ENCODE measurements at places on chromosomes 1 and 21. TPM values are rescaled to one million over a fixed set of nuclear protein-coding genes. Genes with fewer than 3 reads are reported as not detected.

- no peak overlapping the region for H3K4me3 ChIP-seq
- no peaks in the 10 kb centered on the region for H3K27me3 ChIP-seq
- no peak overlapping the region for H3K27ac ChIP-seq
- no peaks in the 10 kb centered on the region for H3K4me1 ChIP-seq
- H3K36me3 ChIP-seq = no peaks in the 10 kb centered on the region
Measured at GRCh38 chr1:59417406-59417805, 120.5 kb downstream of the FGGY start.

DNA sequence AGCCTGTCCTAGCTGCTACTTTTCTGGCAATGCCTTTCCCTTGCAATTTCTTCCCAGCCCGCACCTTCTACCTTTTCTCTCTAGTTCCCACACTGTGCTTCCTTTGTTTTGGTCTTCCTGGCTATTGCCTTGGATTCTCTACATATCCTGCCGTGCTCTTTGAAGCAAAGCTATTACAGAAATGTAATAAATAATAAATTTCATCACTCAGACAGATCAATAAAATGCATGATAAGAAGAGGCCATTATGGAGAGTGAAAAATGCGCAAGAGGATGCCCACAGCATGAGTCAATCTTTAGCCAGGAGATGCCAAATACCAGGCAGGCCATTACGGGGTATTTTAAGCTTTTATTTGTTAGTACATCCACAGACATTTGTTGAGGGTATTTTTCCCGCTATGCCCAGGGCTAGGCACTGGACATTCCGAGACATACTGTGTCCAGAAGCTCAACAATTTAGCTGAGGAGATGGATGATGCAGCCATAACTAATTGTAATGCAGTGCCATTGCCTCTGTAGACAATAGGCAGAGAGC is 163.6 kb downstream of the ST6GALNAC3 start:
- H3K27me3 ChIP-seq = no peaks in the 10 kb centered on the region
- peaks cover 12% of the 10 kb centered on the region for H3K4me1 ChIP-seq
- peak overlapping the region; percentile 77 for H3K27ac ChIP-seq
- DNase-seq = no peak

DNA sequence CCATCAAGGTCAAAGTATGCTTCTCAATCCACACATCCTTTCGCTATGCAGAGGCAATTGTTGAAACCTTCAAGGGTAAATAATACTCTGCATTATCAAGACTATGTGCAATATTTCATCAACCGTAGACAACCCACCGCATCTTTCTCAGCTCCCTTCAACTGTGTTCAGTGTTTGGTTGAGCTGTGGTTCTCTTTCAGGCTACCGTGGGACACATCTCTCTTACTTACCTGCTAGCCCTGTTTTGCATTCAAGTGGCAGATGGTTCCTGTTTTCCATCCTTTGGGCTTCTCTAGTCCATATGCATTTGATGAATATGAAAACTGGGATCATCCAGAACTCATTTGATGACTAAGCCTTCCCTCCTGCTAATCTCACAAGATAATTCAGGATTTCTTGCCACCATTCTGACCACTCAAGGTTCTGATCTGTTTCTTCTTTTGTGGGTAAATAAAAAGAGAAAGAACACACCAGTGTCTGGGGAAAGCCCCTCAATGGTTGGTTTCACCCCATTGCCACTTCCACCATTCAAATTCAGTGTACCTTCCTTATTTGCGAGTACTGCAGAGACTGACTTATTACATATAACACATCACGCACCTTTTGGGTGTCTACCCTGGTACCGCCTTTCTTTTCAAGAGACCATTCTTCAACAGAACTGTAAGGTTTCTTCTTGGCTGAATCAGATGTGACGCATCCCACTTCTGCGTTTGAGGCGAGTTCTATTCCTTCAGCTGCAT is 61.7 kb downstream of the BACE2 start:
- H3K36me3 ChIP-seq = peaks cover 11% of the 10 kb centered on the region
- H3K27ac ChIP-seq = no peak overlapping the region
- DNase-seq = no peak
- H3K27me3 ChIP-seq = no peaks in the 10 kb centered on the region
- H3K4me1 ChIP-seq = peaks cover 11% of the 10 kb centered on the region

- no peaks in the 10 kb centered on the region for H3K4me1 ChIP-seq
- no peaks in the 10 kb centered on the region for H3K27me3 ChIP-seq
- H3K27ac ChIP-seq = no peak overlapping the region
- H3K36me3 ChIP-seq = peaks cover 8% of the 10 kb centered on the region
- no peak overlapping the region for H3K4me3 ChIP-seq
Measured at GRCh38 chr1:3640121-3640837, 9.6 kb downstream of the WRAP73 start.

Gene DIO1
- 1.1 TPM for total RNA-seq
